ENCODE measurements at places on chromosomes 16 and 17. TPM values are rescaled to one million over a fixed set of nuclear protein-coding genes. Genes with fewer than 3 reads are reported as not detected.

- DNase-seq: no peak
These were observed 1.4 kb upstream of the CASKIN1 start for GRCh38 chr16:2197765-2198164.

The CCL1 gene
- total RNA-seq: not detected

The LPO gene
- total RNA-seq: not detected

The TMEM114 gene
- total RNA-seq: not detected

The CTRL gene
- 3.7 TPM for total RNA-seq

DNA sequence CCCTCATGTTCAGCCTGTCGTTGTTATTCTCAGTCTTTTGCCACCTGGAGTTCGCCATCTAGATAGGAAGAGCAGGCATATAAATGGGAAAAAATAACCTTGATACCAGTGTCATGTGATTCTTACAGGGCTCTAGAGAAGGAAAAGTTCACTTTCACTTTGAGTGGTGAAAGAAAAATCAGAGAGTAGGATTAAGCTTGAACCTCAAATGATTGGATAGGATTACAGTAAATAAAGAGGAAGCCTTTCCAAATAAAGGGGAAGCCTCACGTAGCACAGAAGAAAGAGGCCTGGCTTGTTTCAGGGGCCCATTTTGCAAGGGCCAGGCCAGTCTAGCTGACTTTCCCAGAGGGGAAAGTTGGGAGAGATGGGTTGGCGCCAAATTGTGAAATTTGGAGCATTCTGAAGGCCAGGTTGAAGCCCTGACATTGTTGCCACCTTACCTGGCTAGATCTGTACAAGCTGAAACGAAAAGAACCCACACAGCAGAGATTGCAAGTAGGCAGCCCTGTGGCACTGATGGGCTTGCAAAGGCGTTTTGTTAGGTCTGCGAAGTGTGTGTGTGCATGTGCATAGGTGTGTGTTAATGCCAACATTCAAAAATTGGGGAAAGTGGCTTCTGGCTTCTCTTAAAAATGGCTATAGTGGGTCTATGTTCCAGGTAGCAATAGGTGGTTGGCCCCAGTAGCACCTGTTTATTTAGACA lies 38.8 kb downstream of the TMC6 start:
- DNase-seq: no peak

DNA sequence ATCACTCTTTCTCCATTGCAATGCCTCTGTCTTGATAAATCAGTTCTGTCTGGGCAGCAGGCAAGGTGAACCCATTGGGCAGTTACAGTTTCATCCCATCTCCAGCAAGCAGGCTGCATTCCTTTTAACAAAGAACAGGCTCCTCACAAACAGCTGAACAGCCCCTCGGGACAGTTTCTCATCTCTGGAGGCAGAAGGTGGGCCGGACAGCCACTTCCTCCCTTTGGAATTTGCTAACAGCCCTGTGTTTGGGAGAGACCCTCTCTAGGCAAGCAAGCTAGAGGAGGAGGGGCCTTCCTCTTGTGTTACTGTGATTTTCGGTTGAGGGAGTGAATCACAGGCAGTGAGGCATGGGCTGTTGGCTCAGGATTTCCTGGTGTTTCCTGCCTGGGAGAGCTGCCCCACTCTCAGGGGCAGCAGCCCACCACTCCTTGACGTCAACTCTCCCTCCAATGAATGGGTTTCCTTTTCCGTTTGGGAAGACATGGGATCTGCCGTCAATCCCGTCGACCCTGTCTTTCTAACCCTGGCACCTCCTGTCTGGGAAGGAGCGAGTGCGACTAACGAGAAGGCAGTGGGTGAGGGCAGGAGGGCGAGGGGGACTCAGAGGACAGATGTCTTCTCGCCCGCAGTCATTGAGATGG lies 3.7 kb upstream of the PGS1 start:
- peak; percentile 79 for DNase-seq

DNA sequence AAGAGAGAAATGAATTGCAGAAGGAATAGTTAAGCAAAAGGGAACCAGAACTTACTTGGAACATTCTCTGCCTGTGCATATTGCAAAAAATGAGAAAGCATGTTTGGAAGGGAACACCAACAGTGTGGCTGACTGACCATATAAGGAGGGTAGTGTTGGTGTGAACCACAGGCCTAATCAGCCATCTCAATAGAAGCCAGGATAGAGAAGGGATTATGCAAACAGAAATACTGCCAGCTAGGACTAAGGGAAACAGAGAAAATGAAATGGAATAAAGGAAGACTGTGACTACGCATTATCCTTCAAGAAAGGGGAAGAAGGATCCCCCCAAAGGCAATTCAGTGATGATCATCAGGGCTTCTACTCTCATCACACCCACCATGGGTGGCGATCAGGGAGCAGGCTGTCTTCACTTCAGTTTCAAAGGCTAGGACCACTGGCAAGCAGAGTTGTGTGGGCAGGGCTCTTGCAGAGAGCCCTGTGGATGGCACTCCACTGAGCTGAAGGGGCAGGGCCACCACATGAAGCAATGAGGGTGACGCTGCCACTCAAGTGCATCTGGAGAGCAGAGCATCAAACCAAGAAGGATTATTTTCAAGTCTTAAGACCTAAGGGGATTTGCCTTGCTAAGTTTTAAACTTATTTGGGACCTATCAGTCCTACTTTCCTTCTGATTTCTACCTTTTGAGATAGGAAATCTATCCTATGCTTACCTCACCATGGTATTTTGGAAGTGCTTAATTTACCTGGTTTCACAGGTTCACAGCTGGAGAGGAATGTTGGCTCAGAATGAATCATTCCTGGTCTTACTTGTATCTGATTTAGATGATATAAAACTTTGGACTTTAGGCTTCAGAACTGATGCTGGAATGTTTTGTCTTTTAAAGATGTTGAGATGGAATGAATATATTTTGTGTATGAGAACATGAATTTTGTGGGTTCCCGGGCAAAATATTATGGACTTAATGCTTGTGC lies 140.5 kb downstream of the SSH2 start:
- DNase-seq: no peak
